ENCODE measurements at places on chromosomes 7 and 10.

- DNase-seq, result no peak
These were observed 24.2 kb downstream of the DOCK1 start for GRCh38 chr10:126929391-126929790.

DNA sequence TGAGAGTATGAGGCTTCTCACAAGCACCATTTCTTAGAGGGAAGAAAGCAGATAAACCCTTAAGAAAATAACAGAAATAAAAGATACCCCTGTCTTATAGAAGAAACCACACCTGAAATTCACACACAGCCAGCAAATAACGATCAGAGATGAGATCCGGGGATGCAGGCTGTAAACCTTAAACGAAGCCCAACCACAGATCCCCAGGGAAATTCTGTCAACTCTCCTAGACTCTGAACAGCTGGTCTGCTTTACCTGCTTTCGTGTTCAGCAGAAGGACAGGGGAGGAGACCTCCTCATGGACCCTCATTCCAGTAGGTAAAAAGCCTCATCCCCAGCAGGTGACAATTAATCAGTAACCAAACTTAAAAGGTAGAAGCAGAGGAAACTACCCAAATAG is 45.0 kb downstream of the VOPP1 start:
- no peak for DNase-seq

GRCh38 chr7:75072981-75073283 is 670 bp downstream of the RCC1L start:
- no peak for DNase-seq

DNA sequence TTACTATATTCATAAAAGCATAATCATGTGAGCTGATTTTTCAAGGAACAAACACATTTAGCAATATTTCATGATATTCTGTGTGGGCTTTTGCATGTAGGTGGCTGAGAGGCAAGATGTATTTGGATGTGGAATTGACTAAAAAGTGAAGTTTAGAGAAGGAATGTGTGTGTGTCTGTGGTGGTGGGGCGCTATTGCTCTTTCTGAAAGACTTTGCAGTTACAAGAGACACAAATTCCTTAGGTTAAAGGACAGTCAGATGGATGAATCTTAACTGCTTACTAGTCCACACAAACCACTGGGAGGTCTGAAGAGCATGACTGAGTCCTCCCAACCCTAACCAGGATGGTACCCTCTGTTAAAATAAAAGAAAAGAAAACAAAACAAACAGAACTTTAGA is 200.1 kb downstream of the SDHAF3 start:
- no peak for DNase-seq

DNA sequence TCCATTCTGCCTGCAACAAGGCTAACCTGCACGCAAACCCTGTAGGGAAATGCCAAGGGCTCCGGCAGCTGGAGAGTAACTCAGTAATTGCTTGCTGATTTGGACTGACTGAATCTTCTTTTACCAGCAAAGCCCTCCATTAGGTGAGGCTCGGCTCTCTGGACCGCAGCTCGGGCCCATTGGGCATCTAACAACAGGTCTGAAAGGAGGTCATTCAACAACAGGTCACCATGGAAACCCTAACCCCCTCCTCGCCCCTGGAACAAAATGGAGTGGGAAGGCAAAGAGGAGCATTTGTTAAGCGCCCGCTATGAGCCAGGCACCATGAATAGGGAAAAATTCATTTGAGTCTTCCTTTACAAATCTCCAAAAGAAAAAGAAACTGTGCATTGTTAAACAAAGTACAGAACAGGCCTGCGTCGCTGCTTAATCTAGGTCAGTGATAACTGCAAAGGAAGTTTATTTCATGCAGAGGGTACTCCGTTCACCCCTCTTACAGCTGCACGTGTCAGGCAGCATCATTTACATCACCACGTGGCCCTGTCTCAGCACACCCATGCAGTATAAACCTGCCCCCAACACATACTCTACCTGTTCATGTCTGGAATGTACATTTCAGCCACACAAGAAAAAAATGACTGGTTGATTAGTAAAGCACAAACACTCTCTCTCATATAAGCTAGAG is 248.8 kb upstream of the NEBL start:
- DNase-seq, result no peak

DNA sequence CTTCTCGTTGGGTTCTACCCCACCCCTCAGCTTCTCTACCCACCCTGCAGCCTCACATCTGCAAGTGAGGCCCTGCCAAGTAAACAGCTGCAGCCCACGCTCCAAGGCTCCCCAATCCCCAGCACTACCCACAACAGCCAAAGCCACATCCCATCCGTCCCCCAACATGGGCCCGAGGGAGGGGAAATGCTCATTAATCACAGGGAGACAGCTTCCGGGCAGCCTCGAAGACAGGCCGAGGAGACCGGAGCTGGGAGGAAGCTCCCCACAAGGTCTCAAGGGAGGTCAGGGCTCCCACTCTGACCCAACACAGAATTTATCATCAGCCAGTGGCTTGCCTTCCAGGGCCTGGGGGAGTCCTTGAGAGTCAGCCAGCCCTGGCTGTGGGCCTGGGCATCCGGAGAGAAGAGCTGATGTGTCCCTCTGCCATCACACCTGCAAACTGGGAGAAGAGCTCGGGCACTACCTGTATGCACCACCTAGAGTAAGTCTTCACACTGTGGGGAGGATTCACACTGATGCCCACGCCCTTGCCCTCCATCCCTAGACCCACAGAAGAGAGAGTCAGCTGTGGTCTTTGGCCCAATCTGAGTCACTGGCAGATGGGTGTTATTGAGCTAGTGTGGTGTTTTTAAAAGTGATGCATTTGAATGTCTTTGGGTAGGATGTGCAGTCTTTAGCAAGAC is 115.5 kb upstream of the ZMIZ1 start:
- no peak for DNase-seq

- DNase-seq, result no peak
These were observed 181.2 kb upstream of the KCND2 start for GRCh38 chr7:120091807-120092206.

GRCh38 chr10:127928021-127928806 is 21.3 kb downstream of the PTPRE start:
- no peak for DNase-seq

DNA sequence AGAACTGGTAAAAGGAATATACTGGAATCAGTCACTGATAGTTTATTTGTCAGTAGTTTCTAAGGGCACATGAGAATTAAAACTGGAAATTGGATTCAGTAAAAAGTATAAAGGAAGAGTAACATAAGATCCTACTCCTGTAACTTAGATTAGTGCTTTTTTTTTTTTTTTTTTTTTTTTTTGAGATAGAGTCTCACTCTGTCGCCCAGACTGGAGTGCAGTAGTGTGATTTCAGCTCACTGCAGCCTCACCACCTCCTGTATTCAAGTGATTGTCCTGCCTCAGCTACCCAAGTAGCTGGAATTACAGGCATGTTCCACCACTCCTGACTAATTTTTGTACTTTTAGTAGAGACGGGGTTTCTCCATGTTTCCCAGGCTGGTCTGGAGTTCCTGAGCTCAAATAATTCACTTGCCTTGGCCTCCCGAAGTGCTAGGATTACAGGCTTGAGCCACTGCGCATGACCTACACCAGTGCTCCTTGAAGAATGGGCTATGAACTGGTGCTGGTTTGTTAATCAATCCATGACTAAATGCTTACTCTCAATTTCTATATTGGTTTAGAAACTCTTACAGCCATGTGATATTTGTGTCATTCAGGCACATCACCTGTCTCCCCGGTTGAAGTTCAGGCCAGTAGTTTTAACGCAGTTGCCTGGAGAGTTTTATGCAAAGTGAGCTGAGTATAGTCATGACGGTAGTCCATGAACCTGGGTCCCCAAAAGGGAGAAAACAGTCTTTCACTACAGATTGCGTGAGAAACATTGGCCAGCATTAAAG is 65.0 kb downstream of the ZEB1 start:
- DNase-seq, result no peak

- DNase-seq, result no peak
These were observed 13.4 kb upstream of the ERCC6 start for GRCh38 chr10:49552277-49552676.

DNA sequence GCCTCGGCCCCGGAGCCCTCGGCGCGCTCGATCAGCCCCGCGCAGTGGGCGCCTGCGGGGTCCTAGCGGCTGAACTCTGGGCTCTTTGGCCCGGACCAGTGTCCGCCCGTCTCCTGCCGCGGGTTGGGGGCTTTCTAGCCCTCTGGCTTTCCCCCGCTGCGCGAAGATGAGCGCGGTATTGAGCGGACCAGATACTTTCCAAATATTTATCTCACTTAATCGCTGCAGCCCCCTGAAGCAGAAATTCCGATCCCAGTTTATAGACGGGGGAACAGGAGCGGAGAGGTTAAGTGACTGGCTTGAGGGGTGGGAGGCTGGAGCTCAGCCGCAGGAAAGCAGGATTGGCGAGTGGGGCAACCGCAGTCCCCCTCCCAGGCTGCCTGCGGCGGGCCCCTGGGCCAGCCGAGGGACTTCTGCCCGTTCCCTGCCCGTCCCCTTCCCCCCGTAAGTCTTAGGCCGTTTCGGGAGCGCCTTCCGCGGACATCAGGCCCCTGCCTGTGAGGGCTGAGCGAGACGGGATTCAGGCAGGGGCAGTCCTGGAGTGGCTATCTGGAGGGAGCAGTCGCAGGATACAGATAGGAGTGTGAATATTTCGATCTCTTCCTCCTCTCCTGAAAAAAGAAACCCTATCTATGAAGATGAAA is 565 bp downstream of the STRIP2 start:
- DNase-seq, result no peak

DNA sequence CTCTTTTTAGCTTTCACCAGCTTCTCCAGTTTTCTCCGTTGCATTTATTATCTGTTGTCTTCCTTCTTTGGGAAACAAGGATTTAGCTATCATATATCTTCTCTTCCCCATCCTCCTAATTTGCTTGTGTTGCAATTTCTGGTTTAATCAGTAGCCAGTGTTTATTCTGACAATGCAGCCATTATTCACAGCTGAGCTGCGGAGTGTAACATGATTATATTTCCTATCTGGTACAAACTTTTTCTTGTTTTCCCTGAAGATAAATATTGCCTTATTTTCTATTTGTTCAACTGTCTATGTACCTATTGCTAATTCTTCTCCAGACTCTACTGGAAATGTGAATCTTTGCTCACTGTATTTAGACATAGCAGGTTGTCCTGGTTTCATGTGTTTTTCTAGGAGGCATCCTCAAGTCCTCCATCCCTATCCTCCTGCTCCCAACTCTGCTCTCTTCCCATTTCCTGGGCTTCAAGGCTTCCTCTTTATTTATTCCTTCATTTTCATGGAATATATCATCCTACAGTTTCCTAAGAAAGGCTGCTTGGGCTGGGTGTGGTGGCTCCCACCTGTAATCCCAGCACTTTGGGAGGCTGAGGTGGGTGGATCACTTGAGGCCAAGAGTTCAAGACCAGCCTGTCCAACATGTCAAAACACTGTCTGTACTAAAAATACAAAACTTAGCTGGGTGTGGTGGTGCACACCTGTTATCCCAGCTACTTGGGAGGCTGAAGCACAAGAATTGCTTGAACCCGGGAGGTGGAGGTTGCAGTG is 72.4 kb upstream of the KDM7A start:
- no peak for DNase-seq

DNA sequence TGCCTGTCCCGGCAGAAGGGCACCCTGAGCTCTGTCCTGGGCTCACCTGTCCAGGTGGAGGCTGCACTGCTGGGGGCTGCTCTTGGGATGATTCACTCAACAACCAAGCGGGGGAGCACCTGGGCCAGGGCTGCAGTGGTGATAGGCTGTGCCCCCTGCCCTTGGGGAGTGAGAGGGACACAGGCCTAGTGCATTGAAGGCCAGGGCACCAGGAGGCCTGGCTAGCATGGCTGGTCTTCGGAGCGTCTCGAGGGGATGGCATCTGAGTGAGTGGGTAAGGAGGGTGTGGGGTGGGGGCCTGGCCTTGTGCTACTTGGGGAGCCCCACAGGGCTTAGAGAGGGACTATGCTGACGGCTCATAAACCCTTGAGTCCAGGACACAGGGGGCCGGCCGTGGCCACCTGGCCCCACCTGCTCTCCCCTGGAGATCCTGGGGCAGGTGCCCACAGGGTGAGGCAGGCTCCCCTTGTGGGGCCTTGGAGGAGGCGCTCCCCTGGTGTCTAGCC is 3.1 kb downstream of the PWWP2B start:
- DNase-seq, result no peak

DNA sequence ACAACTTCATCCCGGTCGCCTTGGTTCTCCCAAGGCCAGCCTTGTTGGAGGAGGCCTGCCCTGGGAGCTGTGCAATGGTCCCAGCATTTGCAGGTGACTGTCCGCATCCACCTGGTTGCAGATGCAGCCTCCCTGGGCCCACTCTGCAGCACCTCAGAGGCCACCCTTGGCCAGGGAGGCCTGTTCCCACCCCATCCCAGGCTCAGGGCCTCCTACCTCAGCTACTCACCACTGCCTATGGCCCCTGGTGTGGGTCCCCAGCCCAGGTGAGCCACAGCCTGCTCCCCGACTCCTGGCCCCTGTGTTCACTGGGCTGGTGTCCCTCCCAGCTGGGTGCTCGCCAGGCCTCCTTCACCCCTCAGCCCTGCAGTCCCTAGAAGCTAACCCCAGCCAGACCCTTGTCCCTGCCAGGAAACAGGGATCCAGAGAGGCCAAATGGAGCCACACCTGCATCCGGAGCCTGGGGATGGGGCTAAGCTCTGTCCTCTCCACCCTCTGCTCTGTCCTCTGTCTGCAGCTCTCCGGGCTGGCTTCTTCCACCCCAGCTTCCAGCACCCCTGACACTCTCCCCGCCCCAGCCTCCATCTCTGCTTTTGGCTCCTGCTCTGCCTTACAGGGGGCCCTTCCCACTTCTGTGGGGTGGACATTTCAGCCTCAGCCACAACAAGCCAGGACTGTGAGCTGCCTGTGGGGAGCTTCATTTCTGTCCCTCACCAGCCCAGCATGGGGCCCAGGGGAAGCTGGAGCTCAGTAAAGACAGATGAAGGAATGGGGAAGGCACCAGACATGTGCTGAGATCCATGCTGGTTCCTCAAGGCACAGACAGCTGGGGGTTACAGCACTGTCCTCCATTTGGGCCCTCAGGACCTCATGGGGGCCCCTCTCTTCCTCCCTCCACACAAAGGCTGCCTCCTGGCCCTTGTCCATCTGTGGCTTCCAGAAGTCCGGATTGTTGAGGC is 35.6 kb upstream of the ANTXRL start:
- no peak for DNase-seq

GRCh38 chr10:1548146-1548545 is 189.2 kb downstream of the ADARB2 start:
- no peak for DNase-seq

DNA sequence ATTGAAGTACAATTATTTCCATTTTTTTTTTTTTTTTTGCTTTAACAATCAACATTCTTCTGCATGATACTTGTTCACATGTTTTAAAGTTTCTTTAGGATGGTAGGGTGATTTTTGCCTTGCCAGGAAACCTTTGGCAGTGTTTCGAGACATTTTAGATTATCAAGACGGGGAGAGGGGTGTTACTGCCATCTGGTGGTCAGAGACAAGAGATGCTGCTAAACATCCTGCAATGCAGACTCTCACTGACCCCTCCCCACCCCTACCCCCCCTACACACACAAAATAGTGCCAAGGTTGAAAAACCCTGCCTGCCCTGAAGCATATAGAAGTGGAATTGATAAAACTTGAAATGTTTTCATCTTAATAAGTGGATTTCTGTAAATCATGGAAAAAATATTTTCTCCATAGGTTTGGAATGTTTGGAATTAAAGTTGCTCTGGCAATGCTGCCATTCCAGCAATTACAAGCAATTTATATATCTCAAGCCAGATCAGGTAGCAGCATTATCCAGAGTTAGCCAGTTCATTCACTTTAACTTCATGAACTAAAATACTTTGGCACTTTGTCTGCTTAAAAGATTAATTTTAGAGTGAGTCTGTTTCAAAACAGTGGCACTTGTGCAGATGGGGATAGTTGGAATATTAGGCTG is 62.1 kb downstream of the SDHAF3 start:
- DNase-seq, result no peak

Measured in NCI-H524 treated with DMSO at 0.1 percent for 48 hours (cell line).